ENCODE measurements at places on chromosomes 3 and 15.

GRCh38 chr3:137110392-137110996, 152.7 kb downstream of the IL20RB start:
- no peak for DNase-seq

- no peak for DNase-seq
Observed at GRCh38 chr3:173465898-173466678, 68.5 kb downstream of the NLGN1 start.

GRCh38 chr15:89072277-89072869, 15.9 kb upstream of the ABHD2 start:
- DNase-seq = no peak

- DNase-seq = no peak
Observed at GRCh38 chr3:46576-46975, 150.0 kb upstream of the CHL1 start.

DNA sequence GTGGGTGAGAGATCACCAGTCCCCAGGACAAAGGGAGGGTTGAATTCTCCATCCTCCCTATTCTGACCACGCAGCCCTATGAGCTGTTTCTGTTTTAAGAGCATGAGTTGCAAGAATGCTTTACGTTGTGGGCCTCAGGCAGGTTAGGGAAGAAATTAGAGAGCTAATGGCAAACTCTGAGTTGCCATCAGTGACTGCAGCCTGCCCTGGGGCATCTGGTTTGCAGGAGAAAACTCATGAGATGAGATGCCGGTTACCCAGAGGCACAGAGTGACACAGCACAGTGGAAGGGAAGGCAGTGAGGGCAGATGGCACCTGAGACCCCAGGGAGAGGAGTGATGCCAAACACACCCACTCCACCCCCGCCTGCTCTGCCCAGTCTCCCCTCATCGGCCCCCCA, 265.3 kb downstream of the CD47 start:
- no peak for DNase-seq

DNA sequence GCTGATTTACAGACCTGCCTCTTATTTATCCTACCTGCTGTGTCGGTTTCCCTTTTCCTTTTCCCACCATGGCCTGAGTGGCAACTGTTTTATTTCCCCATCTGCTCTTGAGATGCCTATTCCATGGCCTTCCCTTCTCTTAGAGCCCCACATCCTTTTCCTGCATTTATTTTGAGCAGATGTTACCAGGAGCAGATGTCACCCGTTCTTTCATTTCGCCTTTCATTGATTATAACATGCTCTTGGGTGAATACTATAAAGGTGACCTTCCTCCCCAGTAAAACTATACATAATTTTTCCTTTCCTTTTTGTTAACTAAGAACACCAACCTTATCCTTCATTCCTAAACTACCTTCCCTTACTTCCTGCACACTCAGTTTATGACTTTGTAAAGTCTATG, 8.5 kb upstream of the P2RY1 start:
- DNase-seq = no peak

DNA sequence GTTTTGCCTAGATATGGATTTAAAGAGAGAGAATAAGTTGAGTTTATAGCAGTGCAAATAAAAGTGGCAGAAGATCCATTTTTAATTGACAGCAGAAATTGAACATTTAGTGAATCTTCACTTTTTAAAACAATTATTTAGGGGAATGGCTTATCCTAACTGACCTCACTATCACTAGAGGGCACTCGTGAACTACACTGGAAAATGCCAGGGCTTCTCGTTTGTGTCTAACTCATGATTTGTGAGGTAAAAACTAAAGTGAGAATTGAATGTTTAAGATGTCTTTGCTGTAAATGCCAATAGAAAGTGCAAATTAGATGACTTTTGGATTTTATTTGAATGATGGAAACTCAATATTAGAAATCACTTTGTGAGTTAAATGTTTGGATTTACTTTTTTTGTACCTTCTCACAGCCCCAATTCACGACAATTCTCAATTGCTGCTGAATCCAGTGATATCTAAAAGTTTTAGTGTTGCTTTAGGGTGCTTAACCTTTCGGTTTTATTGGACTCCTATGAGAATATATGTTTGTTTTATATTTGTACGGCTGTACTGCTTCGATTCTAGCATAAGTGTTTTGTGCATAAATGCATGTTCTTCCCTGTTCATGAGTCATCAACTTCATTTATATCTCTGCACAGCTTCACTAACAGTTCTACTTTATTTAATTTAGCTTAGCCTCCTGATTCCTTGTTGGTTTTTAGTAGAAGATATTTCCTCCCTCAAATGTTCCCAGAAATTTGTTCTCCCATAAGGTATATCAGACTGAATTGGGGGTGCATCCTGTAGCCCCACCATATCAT, 462.1 kb downstream of the MFSD1 start:
- DNase-seq = no peak

GRCh38 chr15:67906382-67906781, 66.5 kb upstream of the RNU6-1 start:
- DNase-seq = no peak

DNA sequence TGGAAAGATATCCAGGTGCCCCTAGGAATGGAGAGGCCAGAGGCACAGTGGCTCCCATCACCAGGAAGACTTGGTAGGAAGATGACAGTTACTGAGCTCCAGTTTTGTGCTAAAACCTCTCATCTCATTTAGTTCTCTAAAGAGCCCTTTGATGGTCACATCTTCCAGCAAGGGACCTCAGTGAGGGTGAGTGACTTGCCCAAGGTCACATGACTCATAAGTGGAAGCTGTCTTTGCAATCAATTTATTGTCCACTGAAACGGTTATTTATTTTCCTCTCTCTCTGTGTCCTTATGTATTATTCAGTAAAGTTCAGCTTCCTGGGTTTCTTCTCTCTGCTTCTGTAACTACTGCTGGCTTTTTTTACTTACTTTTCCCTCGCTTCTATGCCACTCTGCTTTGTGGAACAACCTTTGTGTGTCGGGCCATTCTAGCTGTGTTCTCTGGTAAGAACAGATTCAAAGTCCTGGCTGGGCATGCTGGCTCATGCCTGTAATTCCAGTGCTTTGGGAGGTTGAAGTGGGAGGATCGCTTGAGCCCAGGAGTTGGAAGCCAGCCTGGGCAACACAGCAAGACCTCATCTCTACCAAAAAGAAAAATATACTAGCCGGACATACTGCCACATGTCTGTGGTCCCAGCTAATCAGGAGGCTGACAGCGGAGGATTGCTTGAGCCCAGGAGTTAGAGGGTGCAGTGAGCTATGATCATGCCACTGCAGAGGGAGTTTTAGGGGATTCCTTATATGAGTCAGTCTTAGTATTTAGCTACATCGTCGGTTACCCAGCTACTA, 55.9 kb downstream of the PDIA5 start:
- DNase-seq = no peak

DNA sequence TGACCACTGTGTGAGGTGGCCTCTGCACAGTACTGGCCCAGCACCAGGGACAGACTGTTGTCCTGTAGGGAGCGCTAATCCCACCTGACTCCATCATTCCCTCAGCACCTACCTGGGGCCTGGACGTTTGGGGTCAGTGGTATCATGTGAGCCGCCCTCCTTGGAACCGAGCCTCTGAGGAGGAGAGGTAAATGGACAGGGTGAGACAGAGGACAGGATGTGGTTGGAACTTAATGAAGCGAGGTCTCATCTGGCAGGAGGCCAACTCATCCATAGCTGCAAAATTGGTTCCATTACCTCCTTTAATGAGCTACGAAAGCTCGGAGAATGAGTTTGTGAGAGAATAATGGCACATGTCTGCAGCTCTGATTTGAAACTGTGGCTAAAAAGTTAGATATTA, 13.9 kb downstream of the MAPKAPK3 start:
- DNase-seq = no peak

DNA sequence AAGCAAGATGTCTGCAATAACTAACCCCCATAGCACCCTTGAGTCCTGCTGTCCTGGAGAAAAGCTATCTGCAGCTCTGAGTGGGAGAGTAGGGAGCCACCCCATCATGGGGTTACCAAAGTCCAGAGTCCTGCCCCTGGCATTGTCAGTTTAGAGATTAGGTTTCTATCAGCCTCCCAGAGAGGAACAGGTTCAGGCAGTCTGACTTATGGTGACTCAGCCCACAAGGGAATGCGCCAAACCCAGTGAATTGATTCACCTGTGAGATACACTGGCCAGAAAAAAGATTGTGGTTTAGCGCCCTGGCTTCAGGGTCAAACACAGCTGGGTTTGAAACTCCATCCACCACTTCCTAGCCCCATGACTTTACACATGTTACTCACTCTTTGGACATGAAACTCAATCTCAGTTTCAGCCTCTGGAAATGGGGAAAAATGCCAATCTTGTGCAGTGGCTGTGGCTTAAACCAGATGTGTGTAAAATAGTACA, 263.6 kb upstream of the HES1 start:
- DNase-seq = no peak
